ENCODE measurements at places on chromosomes 4 and X. TPM values are rescaled to one million over a fixed set of nuclear protein-coding genes. Genes with fewer than 3 reads are reported as not detected.
A peak's percentile ranks its signal among the peaks of the same experiment; 100 is the strongest.

- H3K4me1 ChIP-seq, result peaks cover 6% of the 10 kb centered on the region
- H3K27me3 ChIP-seq, result peaks cover 2% of the 10 kb centered on the region
- no peaks in the 10 kb centered on the region for H3K36me3 ChIP-seq
Observed at GRCh38 chrX:70922774-70923473, 8.0 kb downstream of the SLC7A3 start.

- H3K36me3 ChIP-seq, result no peaks in the 10 kb centered on the region
- H3K4me3 ChIP-seq, result no peak overlapping the region
- H3K27me3 ChIP-seq, result no peaks in the 10 kb centered on the region
- H3K4me1 ChIP-seq, result no peaks in the 10 kb centered on the region
- no peak for DNase-seq
Observed at GRCh38 chr4:62051332-62051731, 851.2 kb downstream of the ADGRL3 start.

- no peaks in the 10 kb centered on the region for H3K4me1 ChIP-seq
- no peaks in the 10 kb centered on the region for H3K36me3 ChIP-seq
- no peak overlapping the region for H3K27ac ChIP-seq
Observed at GRCh38 chrX:140190441-140191108, 225.3 kb upstream of the CXorf66 start.

GRCh38 chr4:143224255-143224654, 39.5 kb downstream of the USP38 start:
- H3K36me3 ChIP-seq, result peaks cover 17% of the 10 kb centered on the region
- DNase-seq, result no peak
- H3K4me1 ChIP-seq, result no peaks in the 10 kb centered on the region
- H3K4me3 ChIP-seq, result no peak overlapping the region
- H3K27me3 ChIP-seq, result no peaks in the 10 kb centered on the region

DNA sequence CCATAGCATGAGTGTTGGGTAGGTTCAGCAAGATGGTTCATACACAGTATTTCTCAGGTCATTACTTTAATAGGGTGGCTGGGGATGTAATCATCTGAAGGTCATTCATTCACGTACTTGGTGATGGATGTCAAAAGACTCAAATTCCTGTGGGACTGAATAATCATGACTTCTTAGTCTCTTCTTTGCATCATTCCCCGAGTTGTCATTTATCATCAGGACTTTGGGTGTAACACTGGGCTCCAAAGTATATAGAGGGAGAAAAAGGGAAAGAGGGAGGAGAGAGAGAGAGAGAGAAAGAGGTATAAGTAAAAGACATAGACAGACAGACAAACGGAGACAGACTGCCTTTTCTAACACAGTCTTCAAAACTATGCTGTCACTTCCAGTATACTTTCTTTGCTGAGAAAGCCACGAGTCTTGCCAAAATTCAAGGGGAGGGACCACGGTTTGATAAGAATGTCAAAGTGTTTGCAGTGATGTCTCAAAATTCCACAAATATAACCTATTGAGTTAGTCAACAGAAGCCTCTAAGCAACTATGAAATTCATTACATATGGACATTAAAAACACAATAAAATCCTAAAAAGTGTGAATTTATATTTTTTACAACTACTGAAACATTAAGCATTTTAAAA, 55.9 kb downstream of the UGT2A3 start:
- H3K36me3 ChIP-seq, result no peaks in the 10 kb centered on the region
- H3K27ac ChIP-seq, result no peak overlapping the region
- no peak for DNase-seq
- no peaks in the 10 kb centered on the region for H3K27me3 ChIP-seq
- no peaks in the 10 kb centered on the region for H3K4me1 ChIP-seq

GRCh38 chr4:84503495-84504437, 4.7 kb upstream of the NKX6-1 start:
- H3K27ac ChIP-seq, result peak overlapping the region; percentile 46
- H3K4me1 ChIP-seq, result peaks cover 5% of the 10 kb centered on the region
- DNase-seq, result no peak
- no peaks in the 10 kb centered on the region for H3K36me3 ChIP-seq
- no peak overlapping the region for H3K4me3 ChIP-seq
- H3K27me3 ChIP-seq, result peaks cover 65% of the 10 kb centered on the region

- peaks cover 6% of the 10 kb centered on the region for H3K4me1 ChIP-seq
- DNase-seq, result no peak
- H3K36me3 ChIP-seq, result no peaks in the 10 kb centered on the region
- H3K27ac ChIP-seq, result no peak overlapping the region
- H3K4me3 ChIP-seq, result no peak overlapping the region
- H3K27me3 ChIP-seq, result peaks cover 5% of the 10 kb centered on the region
Observed at GRCh38 chr4:10753336-10753735, 68.8 kb upstream of the CLNK start.

- H3K36me3 ChIP-seq, result no peaks in the 10 kb centered on the region
- peaks cover 2% of the 10 kb centered on the region for H3K27me3 ChIP-seq
- no peak for DNase-seq
Observed at GRCh38 chr4:79626611-79627010, 218.6 kb upstream of the GK2 start.

GRCh38 chr4:11261066-11261850, 167.4 kb downstream of the HS3ST1 start:
- no peaks in the 10 kb centered on the region for H3K36me3 ChIP-seq
- H3K4me3 ChIP-seq, result no peak overlapping the region
- no peak for DNase-seq
- no peaks in the 10 kb centered on the region for H3K4me1 ChIP-seq

DNA sequence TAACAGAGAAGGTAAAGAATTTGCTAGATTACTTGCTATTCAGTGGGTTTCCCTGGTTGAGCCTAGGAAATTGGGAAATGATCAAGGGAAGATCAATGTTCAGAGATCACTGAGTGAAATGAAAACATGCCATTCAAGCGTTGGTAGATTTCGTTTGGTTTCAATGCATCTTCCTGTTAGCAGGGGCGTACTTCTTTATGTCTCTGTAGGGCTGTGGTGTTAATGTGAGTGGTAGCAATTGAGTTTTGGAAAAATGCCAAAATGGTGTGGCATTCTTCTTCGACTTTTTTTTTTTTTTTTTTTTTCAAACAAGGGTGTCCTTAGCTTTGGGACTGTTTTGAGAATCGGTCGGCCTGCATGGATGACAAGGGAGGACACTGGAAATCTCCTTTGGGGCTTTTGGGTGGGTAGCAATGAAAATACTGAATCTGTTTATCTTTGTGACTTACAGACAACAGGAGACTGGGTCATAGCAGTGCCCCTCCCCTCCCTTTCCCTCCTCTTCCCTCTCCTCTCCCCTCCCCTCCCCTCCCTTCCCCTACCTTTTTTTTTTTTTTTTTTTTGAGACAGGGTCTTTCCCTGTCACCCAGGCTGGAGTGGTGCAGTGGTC, 50.4 kb downstream of the SPRY1 start:
- peaks cover 45% of the 10 kb centered on the region for H3K4me1 ChIP-seq
- no peaks in the 10 kb centered on the region for H3K36me3 ChIP-seq
- H3K4me3 ChIP-seq, result no peak overlapping the region
- peak overlapping the region; percentile 15 for H3K27ac ChIP-seq
- DNase-seq, result no peak

DNA sequence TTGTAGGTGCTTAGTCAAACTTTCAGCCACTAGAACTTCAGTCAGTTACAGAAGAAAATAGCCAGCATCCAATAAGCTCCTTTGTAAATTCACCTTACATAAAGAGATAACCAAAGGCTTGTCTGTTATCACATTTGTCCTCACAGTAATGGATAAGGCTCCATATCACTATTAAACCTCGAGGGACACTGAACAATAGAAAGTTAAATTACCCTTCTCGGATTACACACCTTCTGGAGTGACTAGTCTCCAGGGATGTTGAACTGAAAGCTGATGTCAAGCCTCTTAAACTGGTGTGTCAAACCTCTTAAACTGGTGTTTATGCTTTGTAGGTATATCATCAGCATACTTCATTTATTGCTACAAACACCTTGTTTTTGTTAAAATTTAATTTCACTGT, 639.0 kb downstream of the CENPC start:
- H3K27ac ChIP-seq, result no peak overlapping the region
- no peak overlapping the region for H3K4me3 ChIP-seq
- no peaks in the 10 kb centered on the region for H3K27me3 ChIP-seq
- no peaks in the 10 kb centered on the region for H3K4me1 ChIP-seq
- H3K36me3 ChIP-seq, result no peaks in the 10 kb centered on the region

DNA sequence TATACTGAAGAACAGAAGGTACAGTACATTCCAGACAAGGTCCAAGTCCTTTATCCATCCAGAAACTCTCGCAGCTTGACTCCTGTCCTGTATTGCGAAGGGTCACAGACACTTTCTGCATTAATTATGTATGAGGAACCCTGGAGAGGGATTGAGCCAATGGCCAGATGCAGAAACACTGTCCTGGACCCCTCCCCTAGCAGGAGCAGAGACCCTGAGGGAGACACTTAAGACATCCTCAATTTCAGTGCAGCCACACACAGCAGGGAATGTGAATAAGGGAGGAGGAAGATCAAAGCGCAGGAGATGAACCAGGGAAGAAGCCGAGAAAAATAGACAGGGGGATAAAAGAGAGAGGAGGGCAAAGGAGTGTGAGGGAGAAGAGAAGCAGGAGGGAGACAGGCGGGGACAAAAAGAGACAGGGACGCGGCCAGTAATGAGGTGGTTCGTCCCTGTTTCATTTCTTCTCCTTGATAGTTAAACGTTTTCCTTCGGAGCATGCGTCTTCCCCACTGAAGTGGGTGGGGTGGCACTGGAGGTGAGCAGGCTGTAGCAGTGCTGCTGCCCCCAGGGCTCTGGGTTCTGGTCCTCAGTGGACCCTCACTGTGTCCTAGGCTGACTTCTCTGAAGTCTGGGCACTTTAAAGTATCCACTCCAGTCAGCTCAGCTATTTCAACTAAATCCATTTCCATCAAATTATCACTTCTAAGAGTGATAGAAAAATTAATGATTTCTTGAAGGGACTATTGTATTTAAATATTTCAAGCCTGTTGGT, 356.4 kb upstream of the NOCT start:
- H3K36me3 ChIP-seq, result no peaks in the 10 kb centered on the region
- no peak overlapping the region for H3K27ac ChIP-seq
- H3K27me3 ChIP-seq, result no peaks in the 10 kb centered on the region
- no peak for DNase-seq
- no peaks in the 10 kb centered on the region for H3K4me1 ChIP-seq

- H3K4me1 ChIP-seq, result no peaks in the 10 kb centered on the region
- H3K4me3 ChIP-seq, result no peak overlapping the region
- no peaks in the 10 kb centered on the region for H3K36me3 ChIP-seq
Observed at GRCh38 chrX:102934624-102935023, 2.4 kb upstream of the RAB40AL start.

- no peak overlapping the region for H3K27ac ChIP-seq
- H3K36me3 ChIP-seq, result no peaks in the 10 kb centered on the region
Observed at GRCh38 chr4:100591161-100591876, 73.5 kb upstream of the EMCN start.

DNA sequence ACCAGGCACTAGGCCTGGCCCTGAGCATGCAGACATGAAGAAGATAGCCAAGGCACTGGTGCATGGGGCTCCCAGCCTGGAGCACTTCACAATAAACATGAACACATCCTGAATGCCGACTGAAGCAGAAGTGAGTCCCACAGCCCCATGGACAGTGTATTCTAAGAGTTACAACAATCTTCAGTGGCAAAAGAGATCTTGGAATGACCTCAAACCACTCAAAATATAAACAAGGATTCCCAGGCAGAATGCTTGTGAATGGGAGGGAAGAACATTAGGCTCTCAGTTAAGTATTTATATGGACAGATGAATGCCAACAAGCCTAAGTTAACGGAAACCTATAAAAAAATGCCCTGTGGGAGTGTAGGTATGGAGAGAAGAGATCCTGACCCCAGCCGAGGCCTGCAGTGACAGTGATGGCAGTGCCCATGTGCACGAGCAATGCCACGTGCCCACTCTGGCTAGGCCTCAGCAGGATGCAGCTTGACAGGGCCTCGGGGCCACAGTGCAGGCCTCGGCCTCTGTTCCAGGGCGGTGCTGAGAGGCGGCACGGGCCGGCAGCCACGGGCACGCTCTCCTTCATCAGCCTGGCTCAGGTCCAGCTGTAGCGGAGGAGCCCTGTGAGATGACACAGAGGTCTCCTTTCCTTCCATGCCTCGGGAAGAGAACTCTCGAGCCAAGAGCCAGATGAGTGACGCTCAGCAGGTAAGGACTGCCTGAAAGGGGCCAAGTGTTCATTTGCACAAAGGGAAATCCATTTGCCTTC, 49.2 kb downstream of the IRF2 start:
- H3K27ac ChIP-seq, result peak overlapping the region; percentile 14
- H3K36me3 ChIP-seq, result peaks cover 55% of the 10 kb centered on the region
- DNase-seq, result no peak
- no peak overlapping the region for H3K4me3 ChIP-seq

DNA sequence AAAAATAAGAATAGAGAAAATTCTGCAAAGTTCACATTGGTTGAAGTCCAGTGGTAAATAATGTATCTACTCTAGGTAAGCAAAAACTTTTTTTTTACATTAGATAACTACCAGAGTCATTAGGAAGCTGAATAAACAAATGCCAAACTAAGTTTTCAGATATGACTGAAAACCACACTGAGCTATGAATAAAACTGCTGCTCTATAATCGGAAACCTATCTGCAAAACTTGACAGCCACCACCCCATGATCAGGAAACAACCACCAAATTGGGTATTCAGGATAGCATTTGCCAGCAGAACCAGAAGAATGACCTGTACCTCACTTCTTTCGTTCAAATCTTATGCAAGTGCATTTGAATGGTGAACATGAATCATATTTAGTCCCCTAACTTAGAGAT, 173.0 kb upstream of the TET2 start:
- H3K27me3 ChIP-seq, result peaks cover 5% of the 10 kb centered on the region
- no peak overlapping the region for H3K27ac ChIP-seq
- no peak overlapping the region for H3K4me3 ChIP-seq
- peaks cover 7% of the 10 kb centered on the region for H3K36me3 ChIP-seq
- H3K4me1 ChIP-seq, result peaks cover 9% of the 10 kb centered on the region

GRCh38 chrX:107537815-107538214, 88.4 kb downstream of the FRMPD3 start:
- H3K27ac ChIP-seq, result no peak overlapping the region
- H3K36me3 ChIP-seq, result no peaks in the 10 kb centered on the region
- DNase-seq, result peak; percentile 6
- H3K4me3 ChIP-seq, result no peak overlapping the region
- peaks cover 8% of the 10 kb centered on the region for H3K27me3 ChIP-seq
- H3K4me1 ChIP-seq, result no peaks in the 10 kb centered on the region

DNA sequence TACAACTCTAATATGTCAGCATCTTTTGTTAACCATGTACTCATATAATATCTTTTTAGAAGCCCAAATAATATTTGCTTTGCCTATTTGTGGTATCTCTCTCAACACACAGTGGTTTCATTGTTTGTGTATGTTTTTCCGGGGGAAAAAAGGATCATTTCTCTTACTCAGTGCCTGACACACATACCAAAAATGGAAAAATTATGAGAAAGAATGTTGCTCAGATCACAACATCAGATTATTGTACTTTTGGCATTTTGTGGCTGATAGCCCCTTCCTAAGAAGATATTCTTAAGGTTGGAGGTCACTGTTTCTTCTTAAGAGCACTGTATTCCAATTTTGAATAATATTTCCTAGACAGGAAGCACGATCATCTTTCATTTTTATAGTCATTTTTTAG, 93.6 kb downstream of the PDLIM5 start:
- no peak overlapping the region for H3K4me3 ChIP-seq
- H3K27me3 ChIP-seq, result no peaks in the 10 kb centered on the region
- H3K4me1 ChIP-seq, result no peaks in the 10 kb centered on the region
- DNase-seq, result no peak
- no peaks in the 10 kb centered on the region for H3K36me3 ChIP-seq

- H3K27ac ChIP-seq, result no peak overlapping the region
- H3K4me3 ChIP-seq, result no peak overlapping the region
- H3K36me3 ChIP-seq, result no peaks in the 10 kb centered on the region
Observed at GRCh38 chrX:121642415-121642814, 595.0 kb downstream of the GLUD2 start.

GRCh38 chr4:5632571-5632970, 75.8 kb downstream of the EVC2 start:
- no peaks in the 10 kb centered on the region for H3K36me3 ChIP-seq
- H3K27me3 ChIP-seq, result no peaks in the 10 kb centered on the region
- H3K4me1 ChIP-seq, result no peaks in the 10 kb centered on the region
- no peak overlapping the region for H3K27ac ChIP-seq
- DNase-seq, result no peak
- H3K4me3 ChIP-seq, result no peak overlapping the region

The CTAG1B gene
- total RNA-seq, result not detected

The FAM9C gene
- total RNA-seq, result 0.05 TPM
